ENCODE measurements at places on chromosomes 2 and 18. TPM values are rescaled to one million over a fixed set of nuclear protein-coding genes. Genes with fewer than 3 reads are reported as not detected.

The ANKRD30B gene
- not detected for total RNA-seq

The SDC1 gene
- total RNA-seq: 18.3 TPM

The INHBB gene
- total RNA-seq: 0.25 TPM

The RESP18 gene
- total RNA-seq: not detected

The GTF2A1L gene
- 0.74 TPM for total RNA-seq

The LCT gene
- total RNA-seq: not detected

DNA sequence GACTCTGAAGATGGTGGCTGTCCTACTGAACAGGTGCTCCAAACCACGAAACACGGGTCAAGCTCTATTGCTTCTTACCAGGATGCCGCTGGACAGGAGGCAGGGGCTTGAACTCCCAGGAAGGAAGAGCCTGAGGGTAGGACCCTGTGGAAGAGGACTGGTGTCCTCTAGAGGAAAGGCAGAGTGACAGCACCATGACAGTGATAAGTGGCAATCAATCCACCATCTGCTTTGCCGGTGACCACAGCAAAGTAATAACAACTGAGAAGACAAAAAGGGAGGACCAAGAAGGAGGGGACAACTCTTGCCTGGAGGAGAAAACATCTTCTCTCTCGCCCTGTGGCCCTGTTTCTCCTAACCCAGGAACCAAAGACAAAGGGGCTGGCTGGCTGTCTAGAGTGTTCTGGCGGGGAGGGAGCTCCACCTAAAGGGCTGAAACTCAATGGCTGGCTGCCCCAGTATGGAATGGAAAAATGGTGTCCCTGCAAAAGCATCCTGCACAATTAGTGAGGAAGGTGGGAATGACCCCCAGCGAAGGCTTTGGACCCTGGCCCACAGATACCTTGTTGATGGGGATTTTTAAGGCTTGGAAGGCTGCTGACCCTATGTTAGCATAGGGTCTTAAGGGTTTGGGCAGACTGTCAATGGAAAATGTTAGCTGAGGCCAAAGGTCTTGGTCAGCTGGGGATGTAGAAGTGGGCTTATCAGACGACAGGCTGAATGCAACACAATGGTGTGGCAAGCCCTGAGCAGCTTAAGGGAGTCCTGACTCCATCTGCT, 35.4 kb downstream of the PROC start:
- no peak for DNase-seq

DNA sequence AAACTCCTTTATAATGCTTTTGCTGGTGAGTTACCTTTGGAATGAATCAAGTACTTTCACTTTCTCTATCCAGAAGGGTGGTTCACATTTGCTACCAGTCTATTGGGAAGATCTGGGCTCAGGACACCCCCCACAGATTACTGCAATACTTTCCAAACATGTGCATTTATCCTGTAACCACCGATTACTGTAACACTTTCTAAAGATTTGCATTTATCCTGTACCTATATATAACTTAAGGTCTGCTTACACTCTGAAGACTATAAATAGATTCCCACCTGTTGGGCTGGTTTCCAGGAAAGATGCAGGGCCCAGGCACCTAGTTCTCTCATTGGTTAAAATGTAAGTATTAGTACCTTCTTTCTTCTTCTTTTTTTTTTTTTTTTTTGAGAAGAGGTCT, 113.0 kb upstream of the NEDD4L start:
- DNase-seq: no peak

- DNase-seq: peak; percentile 17
Measured at GRCh38 chr2:188596054-188596453, 304.4 kb downstream of the GULP1 start.

DNA sequence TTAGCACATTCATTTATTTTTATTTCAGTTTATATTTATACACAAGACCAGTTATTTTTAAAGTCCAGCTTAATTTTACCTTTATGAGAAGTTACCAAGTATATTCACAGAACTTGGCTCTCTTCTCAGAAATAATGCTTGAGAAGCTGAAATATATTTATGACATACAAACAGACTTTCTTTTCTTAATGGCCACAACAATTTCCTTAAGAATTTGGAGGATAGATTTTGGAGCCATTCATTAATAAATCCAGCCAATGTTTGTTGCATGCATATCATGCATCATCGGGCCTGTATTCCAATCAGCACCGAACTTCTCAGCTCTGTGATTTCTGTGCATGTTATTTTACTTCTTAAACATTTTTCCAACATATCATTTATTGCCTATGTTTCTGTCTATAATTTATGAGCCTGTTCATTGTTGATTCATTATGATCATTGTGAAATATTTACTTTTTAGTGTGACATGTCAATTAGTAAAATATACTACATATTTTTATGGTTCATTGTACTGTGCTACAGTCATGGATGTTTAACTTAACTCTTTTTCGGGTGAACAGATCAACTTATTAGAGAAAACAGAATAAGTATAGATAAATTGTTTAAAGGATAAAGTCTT, 3.5 kb downstream of the GULP1 start:
- no peak for DNase-seq

DNA sequence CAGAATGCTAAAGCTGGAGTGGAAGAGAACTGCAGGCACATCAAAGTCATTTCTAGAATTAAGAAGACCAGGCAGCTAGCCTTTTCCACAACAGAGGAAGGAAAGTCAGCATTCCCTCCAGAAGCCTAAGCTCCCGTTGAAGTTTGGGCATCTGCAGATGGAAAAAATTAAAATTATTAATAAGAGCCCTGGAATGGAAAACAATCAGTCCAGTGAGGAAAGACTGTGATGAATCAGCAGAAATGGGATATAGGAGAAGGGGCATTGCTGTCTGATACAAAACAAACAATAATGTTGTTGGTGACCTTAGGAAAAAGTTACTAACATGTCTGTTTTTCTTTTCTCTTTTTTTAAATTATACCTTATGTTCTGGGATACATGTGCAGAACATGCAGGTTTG, 450.7 kb upstream of the SLC14A2 start:
- no peak for DNase-seq

- DNase-seq: no peak
Measured at GRCh38 chr2:190579915-190580846, 45.7 kb upstream of the NEMP2 start.

DNA sequence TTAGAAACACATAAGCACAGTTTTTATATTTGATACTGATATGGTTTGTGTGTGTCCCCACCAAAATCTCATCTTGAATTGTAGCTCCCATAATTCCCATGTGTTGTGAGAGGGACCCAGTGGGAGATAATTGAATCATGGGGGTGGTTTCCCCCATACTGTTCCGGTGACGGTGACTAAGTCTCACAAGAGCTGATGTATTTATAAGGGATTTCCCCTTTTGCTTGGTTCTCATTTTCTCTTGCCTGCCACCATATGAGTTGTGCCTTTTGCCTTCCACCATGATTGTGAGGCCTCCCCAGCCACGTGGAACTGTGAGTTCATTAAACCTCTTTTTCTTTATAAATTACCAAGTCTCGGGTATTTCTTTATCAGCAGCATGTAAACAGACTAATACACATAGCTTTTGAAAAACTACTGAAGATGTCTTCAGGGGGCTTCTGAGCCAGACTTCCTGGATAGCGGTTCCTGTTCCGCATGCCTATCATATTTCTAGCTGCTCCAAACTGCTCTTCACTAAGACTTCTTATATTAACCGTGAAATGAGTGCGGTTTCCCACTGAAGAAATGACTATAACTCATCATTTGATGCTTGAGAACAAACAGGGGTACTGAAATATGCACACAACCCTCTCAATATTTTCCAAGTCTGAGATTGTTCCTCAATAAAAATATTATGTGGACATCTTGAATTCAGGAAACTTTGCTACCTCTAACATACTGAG, 75.8 kb downstream of the SPHKAP start:
- no peak for DNase-seq

GRCh38 chr2:37388074-37388473, 43.6 kb downstream of the QPCT start:
- DNase-seq: no peak

DNA sequence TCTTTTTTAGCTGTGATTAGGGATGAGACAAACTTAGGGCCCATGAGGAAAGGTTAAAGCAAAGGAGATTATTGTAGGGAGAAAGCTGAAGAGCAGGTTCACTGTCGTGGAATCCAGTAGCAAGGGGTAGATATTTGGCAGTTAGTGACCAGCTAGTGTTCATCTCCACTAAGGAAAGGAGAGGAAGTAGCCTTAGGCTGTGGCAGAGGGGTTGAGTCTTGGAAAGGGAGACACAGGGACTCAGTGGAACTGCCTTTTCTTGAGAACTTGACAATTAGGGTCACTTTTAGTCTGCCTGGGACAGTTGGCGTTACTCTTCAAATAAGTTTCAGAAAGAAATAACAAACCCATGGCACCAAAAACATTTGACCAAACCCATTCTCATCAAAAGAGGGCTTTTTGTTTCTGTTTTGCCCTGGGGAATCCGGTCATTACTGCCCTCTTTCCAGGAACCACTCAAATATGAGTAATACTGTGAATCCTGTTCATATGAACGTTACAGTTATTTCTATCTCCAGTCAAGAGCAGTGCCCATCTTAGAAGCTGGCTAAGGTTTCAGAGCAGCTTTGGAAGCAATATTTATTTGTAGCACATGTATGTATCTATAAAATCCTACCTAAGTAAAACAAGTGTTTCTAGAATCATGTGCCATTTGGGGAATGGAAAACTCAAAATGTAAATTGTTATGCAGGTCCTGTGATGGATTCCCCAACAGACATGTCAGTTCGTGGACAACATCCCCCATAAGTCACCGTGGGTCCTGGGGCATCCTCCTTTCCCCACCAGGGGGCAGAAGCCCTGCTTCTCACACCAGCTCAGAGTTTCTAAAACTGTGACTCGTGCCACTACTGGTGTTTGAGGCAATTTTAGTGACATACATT, 77.3 kb upstream of the PHLPP1 start:
- no peak for DNase-seq

DNA sequence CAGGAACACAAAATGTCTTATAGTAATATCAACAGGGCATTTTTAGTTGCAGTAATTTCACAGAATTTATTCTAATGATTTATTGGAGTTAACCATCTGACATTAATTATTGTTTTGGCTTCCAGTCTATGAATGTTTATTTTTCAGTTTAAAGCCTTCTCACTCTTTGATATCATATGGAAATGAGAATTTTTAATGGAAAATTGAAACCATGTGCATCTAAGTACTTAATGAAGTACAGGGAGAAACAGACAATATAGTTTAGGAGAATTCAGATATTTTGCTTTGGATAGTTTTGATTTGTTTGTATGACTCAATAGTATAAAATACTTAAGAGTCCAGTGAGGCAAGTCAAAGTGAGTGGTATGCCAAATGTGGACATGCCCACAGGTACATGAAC, 126.1 kb downstream of the OLA1 start:
- DNase-seq: no peak

- DNase-seq: peak; percentile 51
Measured at GRCh38 chr2:204871231-204871953, 326.1 kb downstream of the PARD3B start.
